Naive thymus-derived CD8-positive, alpha-beta T cell (primary cell): ENCODE measurements at places on chromosomes 11 and 22. TPM values are rescaled to one million over a fixed set of nuclear protein-coding genes. Genes with fewer than 3 reads are reported as not detected.

OR51E2 gene
- total RNA-seq, result not detected

CLDN5 gene
- not detected for total RNA-seq

CENATAC gene
- total RNA-seq, result 144 TPM

TPH1 gene
- 0.52 TPM for total RNA-seq

TRIM49 gene
- total RNA-seq, result not detected

TTC28 gene
- 2.6 TPM for total RNA-seq

ROM1 gene
- 6.1 TPM for total RNA-seq

GRAP2 gene
- 202 TPM for total RNA-seq

PDXP gene
- total RNA-seq, result 4.3 TPM

FRMD8 gene
- 48.6 TPM for total RNA-seq

MPEG1 gene
- 5.7 TPM for total RNA-seq

SPCS2 gene
- total RNA-seq, result 80.2 TPM

NRXN2 gene
- not detected for total RNA-seq

CDC45 gene
- total RNA-seq, result 0.69 TPM

SHANK2 gene
- total RNA-seq, result not detected

MYOD1 gene
- total RNA-seq, result not detected

ARHGAP1 gene
- 71.2 TPM for total RNA-seq

RTN4R gene
- 5.1 TPM for total RNA-seq

MS4A7 gene
- total RNA-seq, result 1.3 TPM

ISX gene
- not detected for total RNA-seq

ZNF215 gene
- total RNA-seq, result 0.18 TPM

SLC22A9 gene
- total RNA-seq, result not detected
